WERI-Rb-1 (cell line): ENCODE measurements at places on chromosomes 3 and 15.

- DNase-seq, result peak; percentile 88
Observed at GRCh38 chr15:83380682-83381081, 66.5 kb upstream of the SH3GL3 start.

- peak; percentile 61 for DNase-seq
Observed at GRCh38 chr3:4985330-4986174, 6.3 kb downstream of the BHLHE40 start.

GRCh38 chr3:96416549-96417255, 397.7 kb upstream of the EPHA6 start:
- no peak for DNase-seq

DNA sequence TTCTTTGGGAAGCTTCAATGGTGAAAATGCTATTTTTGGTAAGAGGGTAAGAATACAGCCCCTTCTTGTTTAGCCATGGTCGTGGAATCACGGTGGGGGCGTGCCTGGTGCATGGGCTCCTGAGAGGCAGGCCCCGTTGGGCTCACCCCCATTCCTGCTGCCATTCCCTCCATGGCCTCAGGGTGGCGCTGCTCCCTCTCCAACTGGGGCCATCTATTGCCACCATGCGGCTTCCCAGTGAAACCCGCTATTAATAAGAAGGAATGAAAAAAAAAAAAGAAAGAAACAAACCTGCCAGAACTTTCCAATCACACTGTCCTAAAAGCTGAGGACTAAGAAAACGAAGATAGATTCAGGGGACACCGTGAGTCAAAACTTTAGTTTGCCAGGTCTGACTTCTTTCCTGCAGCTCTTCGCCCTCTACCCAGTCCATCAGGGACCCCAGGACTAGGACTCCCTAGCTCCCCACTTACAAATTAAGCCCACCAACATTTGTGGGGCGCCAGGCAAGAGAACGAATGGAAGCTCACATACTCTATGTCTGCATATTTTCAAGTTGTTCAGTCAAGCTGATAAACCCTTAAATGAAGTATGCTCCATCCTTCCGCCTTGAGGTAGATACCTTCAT, 30.6 kb upstream of the ABHD2 start:
- peak; percentile 81 for DNase-seq

DNA sequence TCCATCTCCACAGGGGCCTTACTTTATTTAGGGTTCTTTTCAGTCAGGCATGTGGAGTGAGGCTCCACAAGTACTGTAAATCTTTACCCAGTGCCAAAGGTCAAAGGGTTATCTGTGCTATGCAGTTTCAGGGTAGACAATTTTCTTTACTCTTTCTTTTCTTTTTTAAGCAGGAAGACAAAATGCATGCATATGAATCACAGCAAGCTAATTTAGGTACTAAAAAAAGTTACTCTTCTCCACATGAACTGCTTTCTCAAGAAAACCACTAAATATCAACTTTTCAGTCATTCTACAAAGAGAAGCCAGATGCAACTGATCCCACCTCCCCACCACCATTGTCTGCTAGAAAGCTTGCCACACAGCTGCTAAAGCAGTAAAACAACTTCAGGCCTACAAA, 73.3 kb upstream of the PYGO1 start:
- no peak for DNase-seq

DNA sequence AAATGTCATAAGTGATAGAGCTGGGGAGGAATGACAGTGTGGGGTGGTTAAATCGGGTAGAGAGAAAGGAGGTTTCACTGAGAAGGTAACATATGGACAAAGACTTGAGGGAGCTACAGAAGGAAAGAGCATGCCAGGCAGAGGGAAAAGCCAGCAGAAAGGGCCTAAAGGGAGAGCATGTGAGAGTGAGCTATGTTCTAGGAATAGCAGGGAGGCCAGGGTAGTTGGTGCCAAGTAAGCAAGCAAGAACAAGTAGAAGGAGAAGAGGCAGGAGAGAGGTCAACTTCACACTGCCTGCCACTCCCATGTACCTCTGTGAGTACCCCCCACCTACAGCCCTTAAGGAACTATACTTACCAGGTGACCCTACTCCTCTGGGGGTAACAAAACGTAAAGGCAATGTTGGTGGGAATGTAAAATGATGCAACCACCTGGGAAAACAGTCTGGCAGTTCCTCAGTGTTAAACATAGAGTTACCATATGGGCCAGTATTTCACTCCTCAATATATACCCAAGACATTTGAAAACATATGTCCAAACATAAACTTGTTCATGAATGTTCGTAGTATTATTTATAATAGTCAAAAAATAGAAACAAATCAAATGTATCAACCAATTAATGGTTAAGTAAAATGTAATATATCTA, 67.6 kb downstream of the SFMBT1 start:
- no peak for DNase-seq

DNA sequence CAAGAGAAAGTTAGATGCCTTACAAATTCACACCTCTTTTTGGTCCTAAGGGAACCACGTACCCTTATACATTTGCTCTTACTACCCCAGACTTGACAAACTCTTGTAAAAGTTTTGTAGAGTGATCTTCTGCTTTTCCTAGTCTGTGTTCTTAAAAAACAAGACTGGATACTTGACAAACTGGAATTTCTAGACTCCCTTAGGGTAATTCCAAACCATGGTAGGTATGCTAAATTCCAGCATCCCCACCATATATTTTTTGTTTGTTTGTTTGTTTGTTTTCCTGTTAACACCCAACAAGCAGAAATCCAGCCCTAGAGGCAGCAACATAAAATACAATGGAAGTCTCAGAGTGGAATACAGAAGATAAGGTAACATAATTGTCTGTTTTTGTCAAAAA, 280.7 kb upstream of the NR2F2 start:
- no peak for DNase-seq

GRCh38 chr15:48469681-48470080, 138.5 kb downstream of the DUT start:
- DNase-seq, result no peak

- no peak for DNase-seq
Observed at GRCh38 chr3:195148549-195148948, 122.4 kb downstream of the XXYLT1 start.

DNA sequence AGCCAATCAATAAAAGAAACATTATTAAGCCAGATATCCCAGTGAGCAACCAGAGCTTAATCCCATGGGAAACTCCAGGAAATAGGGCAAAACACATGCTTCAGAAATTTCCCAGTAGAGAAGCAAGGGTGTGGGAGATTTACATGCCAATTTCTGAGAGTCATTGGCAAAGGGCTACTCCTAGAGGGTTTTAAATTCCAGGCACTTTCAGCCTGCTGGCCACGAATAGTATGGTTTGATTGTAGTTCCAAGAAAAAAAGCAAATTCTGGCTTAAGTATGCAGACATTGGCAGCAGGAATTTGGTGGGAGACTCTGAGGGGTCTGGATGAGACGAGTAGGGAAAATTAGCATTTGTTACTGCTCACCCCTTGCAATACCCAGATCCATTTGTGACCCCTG, 402.1 kb upstream of the SUCLG2 start:
- no peak for DNase-seq

DNA sequence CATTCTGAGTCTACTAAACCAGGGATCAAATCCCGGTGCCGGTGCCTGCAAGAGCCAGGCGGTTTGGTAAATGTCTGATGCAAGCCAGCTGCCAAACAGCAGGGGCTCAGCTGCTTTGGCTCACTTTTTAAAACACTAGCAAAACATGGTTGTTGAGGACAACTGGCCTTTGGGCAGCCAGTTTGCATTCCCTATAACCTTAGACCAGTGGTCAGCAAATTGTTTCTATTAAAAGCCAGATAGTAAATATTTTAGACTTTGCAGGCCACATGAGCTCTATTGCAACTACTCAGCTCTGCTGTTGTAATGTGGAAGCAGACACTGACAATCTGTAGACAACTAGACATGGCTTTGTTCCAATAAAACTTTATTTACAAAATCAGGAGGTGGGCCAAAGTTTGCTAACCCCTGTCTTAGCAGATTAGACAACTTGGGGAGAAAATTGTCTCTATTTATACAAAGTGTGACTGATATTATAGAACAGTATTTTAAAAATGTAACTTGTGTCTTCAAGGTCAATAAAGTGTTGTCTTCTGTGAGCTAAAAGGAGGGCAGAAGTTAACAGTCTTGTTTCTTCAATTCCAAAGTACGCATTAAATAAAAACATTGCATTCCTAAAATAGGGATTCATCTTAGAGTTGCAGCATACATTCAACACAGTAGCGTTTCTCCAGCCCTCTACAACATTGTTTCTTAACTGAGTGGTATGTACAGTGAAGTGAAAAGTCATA, 67.6 kb downstream of the SSUH2 start:
- DNase-seq, result no peak
